ENCODE measurements at places on chromosomes 12 and 14.
A peak's percentile ranks its signal among the peaks of the same experiment; 100 is the strongest.

DNA sequence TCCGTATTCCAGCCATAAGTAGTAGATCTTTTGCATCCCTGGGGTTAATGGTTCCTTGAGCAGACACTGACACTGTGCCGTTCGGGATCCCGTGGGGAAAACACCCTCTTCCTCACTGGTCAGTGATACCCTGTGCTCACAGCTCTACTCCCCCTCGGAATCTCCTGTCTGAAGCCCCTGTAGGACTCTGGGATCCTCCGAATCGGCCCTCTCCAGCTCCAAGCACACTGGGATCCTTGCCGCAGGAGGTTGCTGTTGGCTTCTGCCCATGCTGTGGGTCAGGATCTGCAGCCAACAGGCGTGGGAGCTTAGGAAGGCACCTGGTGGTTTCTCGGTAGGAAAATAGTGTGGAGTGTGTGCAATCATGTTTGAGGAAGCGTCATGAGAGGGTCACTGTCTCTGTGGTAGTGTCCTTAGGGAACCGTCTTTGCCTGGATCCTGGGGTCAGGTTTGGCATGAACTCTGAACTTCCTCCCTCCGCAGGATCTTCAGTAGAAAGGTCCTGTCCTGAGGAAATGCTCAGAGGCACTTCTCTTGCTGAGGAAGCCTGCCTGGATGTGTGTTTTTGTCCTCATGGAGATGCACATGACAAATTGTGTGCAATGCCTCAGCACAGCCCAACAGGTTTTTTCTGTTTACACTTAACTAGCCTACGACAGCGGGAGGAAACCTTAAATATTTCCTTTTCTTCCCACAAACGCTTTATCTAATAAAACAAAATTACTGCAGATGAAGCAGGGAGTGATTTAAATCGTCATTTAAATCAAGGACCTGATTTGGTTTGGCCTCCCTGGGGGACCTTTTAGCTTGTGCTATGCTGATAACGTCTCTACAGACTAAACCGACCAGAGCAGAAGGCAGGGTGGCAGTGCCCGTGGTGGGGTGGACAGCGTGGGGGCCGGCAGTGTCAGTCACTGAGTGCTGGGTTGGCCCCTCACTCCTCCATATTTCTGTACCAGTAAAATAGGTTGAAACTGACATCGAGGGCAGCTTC lies 18.7 kb downstream of the FBXL14 start:
- no peak for DNase-seq

DNA sequence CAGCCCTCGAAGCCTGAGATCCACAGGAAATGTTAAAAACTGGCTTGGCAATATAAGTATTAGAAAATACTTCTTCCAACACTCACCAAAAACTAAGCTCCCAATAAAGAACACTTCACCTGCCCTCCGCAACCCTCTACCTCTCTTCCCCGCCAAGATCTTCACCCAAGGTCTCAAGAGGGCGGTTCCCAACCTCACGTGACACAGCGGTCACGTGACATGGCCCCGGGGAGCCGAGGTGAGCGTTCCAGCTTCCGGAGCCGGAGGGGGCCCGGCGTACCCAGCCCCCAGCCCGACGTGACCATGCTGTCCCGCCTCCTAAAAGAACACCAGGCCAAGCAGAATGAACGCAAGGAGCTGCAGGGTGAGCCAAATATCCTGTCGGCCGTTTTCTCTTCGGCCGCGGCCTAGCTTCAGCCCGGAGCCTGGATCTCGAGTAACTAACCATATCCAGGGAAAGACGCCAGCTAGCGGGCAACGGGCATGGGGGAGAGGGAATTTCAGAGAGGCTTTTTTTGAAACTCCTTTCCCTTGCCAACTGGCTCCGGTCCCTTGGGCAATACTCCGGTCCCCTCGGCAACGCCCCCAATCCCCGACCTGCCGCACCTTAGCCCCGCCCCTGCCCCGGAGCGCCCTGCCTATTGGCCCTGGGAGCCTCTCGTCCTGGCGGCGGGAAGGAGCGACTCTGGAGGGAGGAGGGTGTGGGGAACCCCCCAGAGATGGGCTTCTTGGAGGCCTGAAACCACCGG lies at the start of gene BLOC1S1:
Gene BLOC1S1 (plus strand): TSS at position 214 of the 749 bp plus-strand sequence. CDS start 6 bp downstream, at position 220.
- DNase-seq, result peak; percentile 88

DNA sequence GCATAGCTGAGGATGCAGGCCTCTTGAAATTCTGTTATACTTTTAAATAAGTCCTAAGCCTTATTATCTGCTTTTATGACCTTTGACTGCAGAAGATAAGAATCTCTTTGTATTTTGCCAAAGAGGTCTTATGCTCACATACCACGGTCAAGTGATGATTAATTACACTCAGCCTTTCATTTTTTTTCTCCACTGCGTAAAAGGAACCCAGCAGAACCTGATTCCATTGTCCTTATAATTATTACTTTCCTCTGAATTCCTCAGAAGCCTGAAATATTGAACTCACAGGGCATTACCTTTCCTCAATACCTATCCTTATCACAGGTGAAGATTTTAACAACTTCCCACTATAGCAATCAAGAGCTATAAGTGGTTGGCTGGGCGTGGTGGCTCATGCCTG lies 498.7 kb upstream of the RPL10L start:
- no peak for DNase-seq

DNA sequence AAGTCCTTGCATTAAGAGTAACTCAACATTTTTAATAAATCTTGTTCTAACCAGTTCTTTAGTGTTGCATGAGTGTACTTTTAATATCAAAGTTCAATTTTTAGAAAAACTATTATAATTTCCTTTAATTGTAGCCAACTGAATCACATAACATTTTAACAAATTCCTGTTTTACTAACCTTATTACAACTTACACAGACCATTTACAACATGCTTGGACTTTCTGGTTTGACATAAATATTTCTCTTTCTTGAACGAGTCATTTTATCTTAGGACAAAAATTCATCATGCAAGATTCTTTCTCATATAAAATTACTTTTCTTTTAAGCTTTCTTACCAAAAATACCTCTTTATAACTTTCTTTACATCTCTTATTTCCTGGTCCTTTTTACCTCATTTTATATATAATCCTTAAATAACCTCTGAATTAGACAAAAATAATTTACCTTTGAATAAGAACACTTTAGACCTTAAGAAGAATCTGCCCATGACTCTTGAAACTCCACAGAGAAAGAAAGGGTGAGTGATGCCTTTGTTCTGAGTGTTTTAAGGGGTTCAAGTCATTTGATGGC lies 3.9 kb downstream of the SLCO1A2 start:
- no peak for DNase-seq

- DNase-seq, result no peak
These were observed 28.5 kb downstream of the FAIM2 start for GRCh38 chr12:49875115-49875720.

DNA sequence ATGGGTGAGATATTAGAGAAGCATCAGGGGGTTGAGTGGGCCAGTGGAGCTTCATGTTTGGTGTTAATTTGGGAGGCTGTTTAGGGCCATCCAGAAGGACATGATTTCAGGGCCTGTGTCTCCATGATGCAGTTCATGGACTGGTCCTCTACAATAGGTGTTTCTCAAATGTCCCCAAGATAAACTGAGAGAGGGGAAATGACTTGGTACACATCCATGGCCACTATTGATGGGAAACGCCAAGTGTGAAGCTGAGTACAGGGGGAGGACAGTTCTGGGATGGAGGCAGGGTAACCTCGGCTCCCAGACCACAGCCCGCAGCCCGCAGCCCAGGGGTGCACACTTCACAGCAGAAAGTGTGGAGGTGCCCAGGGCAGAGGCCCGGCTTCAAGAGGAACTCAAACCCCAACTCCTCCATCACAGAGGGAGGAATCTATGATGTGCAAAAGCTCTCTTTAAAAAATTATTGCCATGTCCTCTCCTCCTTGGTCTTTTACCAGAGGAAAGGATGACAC lies 33.3 kb downstream of the CACNA2D4 start:
- no peak for DNase-seq

DNA sequence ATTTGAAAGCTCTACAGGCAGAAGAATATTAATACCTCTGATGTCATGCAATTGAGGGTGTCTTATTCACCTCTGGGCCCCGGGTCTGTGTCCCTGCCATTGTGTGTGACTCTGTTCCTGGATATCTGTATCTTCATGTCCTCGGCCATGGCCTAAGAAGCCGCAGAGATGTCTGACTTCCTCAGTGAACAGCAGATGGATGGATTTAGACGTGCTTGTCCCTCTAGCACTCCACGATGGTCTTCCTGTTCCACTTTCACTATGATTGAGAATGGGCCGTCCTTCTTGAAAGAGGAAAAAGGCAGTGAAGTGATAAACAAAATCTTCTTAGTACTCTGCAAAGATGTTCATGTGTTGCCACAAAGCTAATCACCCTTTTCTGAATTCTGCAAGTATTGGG lies 217.4 kb downstream of the SLC41A2 start:
- DNase-seq, result no peak

GRCh38 chr12:92278378-92278828 lies 132.8 kb upstream of the BTG1 start:
- DNase-seq, result no peak

DNA sequence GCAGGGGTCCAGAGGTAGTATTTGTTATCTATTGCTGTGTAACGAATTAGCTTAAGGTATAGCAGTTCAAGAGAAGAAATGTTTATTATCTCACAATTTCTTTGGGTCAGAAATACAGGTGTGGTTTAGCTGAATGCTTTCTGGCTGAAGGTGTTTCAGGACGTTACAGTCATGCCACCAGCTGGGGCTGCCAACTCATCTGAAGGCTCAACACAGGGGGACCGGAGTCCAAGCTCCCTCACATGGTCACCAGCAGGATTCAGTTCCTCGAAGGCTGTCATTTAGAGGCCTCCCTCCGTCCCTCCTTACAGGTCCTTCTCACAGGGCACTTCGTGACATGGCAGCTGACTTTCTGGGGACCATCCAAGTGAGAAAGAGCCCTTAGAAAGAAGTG lies 37.5 kb upstream of the SINHCAF start:
- no peak for DNase-seq

DNA sequence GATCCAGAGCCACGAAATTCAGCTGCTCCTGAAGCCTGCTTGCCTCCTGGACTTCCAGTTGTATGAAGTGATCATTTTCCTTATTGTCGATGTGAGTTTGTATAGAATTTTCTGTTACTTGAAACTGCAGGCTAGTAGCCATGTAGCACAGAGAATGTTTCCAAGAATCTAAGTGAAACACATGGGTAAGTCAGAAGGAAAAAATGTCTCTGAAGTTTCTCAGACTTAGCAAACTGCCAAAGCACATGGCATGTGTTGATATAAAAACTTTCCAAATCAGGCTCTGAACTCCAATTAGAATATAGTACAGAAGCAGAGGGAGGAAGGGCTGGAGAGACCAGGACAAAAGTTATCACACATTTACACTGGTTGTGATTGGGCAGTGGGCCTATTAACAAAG lies 9.8 kb upstream of the PCNX1 start:
- DNase-seq, result no peak

DNA sequence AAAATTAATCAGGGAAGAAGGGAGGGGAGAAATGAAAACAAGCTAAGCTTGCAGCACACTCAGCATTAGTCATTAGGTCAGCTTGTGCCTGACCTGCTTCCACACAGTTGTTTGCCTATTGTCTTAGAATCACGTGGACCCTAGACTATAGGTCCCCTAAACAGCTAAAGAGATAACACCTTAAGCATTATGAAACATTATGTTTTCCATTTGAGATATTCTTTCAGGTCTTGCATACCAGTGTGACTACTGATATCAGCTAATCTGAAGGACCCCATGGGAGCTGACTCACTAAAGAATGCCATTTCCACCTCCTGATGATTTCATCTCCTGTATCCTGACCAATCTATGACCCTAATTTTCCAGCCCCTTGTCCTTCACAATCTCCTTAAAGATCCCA lies 154.1 kb upstream of the FUT8 start:
- no peak for DNase-seq

DNA sequence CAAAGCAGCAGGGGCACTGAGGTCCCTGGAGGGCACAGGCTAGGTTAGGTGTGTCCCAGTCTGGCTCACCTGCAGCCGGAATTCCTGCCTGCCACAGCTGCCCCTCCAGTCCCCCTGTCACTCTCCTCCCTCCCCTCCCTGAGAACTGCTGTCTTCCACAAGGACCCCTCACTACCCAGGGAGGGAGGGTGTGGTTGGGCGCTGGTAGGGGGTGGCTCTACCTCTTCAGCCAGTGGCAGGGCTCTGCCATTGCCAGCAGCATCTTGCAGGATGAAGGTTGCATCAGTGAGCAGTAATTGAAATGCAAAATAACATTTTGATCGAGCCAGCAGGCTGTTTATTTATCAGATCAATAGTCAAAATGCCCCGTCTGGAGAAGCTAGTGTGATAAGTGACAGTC lies 45.7 kb downstream of the ESRRB start:
- no peak for DNase-seq

DNA sequence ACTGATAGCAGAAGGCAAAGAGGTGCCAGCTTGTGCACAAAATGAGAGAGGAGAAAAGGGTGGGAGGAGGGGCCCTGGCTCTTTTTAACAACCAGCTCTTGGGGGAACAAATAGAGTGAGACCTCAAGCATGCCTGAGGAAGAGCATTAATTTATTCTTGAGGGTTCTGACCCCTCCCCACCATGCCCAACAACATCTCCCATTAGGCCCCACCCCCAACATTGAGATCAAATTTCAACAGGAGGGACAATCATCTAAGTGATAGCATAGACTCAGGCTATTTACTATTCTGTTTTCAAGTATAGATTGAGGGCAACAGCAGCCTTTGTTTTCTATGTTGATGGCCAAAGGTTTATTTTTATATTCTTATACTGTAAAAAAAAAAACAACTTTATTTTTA lies 59.7 kb downstream of the FUT8 start:
- DNase-seq, result no peak

DNA sequence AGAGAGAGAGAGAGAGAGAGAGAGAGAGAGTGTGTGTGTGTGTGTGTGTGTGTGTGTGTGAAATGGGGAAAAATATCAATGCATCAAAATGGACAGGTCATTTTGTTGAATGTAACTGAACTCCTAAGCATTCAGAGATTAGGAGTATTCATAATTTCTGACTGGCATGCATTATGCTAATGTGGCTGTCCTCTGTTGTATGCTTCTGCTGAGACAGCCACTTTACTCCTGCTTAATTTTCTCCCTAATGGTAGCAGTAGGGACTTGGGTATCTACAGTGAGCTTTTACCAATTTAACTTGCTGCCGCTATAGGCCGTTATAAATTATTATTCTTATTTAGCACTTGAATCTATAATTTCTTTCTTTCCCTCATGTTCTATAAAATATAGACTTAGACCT lies 924.8 kb downstream of the NRXN3 start:
- DNase-seq, result no peak

GRCh38 chr14:70188659-70189455 lies at the start of gene SLC8A3:
Gene SLC8A3 (minus strand): TSS chr14:70188951. CDS start chr14:70168422, 20,529 bp downstream.
- DNase-seq, result no peak

DNA sequence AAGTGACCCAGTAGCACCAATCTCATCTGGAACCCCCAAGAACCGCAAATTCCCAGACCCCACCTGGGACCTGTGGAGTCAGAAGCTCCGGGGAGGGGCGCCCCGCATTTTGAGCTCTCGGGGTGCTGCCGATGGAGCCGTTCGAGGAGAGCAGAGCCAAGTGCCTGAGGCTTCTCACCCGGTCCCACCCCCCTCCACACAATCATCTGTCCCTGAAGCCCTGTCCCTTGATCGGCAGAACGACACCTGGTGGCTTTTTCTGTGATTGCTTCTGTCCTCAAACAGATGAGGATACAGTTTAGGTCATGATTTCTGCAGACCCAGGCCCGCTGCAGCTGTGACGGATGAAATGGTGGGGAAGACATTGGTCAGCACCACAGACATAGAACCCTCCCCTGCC lies 74.7 kb downstream of the NOC4L start:
- peak; percentile 17 for DNase-seq

- DNase-seq, result no peak
These were observed 53.9 kb downstream of the ZC3H14 start for GRCh38 chr14:88616697-88617096.
